Bone marrow (tissue), 2 donors: ENCODE measurements at places on chromosomes 6 and 20.

- no peak for DNase-seq
These were observed 67.2 kb downstream of the PTPN1 start for GRCh38 chr20:50577175-50578018.

DNA sequence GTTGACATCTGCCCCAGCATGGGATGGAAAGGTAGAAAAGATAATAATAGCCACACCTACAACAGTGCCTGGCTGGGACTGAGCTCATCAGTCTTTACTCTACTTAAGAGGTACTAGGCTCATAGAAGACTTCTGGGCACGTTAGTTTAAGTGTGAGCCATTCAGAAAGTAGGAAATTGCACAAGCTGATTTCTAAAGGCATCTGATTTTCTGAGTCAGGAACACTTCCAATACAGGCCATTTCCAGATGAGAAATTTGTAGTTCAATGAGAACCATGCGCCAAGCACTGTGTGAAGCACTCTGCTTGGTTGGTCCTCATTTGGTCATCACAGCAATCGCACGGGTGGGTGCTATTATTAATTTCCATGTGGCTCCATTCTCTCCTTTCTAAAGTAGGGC lies 42.3 kb downstream of the MOCS1 start:
- DNase-seq, result no peak

DNA sequence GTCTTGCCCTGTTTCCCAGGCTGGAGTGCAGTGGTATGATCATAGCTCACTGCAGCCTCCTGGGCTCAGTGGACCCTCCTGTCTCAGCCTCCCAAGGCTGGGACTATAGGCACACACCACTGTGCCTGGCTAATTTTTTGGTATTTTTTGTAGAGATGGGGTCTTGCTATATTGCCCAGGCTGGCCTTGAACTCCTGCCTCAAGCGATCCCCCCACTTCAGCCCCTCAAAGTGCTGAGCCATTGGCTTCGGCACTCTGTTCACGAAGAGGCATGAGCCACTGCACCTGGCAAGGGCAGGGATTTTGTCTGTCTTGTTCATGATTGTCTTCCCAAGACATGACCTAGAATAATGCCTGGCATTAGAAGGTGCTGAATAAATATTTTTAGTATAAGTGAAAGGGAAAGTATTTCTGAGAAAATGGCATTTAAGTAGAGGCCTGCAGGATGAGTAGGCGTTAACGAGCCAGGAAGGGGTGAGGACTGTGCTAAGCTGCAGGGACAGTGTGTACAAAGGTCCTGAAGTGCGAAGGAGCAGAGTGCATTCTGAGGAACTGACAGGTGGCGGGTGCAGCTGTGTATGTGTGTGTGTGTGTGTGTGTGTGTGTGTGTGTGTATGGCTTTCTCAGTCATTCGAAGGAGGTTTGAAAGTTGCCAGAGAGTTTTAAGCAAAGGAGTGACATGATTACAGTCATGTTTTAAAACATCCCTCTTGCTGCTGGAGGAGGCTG lies 43.0 kb downstream of the VEGFA start:
- no peak for DNase-seq

DNA sequence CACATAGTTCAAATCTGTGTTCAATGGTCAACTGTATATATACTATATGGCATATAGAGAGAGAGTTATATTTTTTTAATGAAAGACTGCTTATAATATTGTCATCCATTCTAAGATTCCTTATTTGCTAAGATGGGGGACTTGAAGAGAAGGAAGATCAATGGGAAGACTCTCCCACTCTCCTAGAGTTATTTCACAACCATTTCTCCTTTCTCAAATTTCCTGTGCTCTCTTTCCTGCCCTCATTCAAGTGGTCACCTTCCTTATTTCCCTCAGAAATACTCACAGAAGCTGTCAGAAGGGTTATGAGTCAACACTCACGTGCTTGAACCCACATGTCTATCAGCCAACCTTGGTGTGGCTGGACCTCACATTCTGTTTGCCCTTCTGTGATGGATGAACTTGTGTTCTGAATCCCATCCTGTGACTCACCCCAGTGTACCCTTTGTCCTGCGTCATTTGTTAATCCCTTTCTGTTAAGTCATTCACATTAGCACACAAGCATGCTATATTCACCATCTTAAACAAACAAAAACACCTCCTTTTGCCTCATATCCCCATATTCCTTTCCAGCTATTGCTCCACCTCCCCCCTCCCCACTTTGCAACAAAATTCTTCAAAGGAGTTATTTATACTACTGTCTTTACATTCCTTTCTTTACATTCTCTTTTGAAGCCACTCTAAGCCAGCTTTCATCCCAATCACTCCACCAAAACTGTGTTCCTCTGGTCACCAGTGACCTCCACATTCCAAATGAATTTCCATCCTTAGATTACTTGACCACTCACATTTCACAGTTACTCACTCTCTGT lies 279.3 kb upstream of the TCF21 start:
- DNase-seq, result no peak

DNA sequence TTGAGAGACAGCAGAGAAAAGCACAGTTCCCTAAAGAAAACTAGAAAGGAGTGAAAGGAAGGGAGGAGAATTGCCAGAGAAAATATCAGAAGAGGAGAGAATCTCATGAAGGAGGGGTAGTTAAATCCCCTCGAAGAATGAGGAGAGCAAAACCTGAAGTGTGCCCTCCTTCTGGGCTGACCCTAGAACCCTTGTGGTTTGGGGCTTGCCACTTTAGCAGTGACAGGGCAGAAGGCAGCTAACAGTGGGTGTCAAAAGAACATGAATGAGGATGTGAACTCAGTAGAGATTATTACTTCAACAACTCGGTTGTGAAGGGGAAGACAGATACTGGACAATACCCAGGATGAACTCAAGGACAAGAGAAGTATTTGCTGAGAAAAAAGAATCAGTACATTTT lies 73.6 kb downstream of the RALGAPA2 start:
- no peak for DNase-seq

GRCh38 chr20:41001497-41001896 lies 27.1 kb upstream of the TOP1 start:
- no peak for DNase-seq

DNA sequence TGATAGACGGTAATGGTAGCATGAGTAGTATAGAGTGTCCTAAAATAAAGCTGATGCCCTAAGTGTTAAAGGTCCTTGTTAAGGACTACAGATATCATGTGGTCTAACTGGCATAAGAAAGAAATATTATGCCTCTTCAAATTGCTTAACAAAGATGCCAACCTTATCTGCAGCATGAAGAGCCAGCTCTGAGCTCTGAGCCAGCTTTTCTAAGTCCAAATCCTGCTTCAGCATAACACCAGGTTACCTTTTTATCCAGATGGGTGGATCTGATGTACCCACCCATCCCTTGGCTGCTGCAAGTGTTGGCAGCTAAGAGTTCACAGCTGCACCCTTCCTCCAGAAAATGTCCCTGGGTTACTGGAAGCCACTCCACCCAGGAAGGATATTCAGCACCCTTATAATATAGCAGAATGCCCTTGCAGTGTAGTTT lies 83.8 kb downstream of the TENT5A start:
- DNase-seq, result no peak

GRCh38 chr20:15618110-15618509 lies 955.1 kb downstream of the KIF16B start:
- no peak for DNase-seq

DNA sequence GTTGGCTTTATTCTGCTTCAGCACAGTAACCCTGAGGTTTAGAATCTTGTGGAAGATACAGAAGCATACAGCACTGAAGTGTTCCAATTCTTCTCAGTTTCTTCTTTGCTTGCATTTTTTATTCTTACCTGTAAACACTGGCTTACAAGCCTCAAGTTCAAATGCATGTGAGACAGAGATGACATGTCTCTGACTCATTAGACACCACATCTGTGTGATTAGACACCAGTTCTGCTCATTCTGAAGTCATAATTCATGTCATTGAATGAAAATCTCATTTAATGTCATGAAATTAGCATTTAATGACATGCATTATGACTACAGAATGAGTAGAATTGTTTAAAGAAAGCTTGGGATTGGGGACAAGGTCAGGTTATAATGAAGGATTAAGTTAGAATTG lies 5.8 kb downstream of the GZF1 start:
- no peak for DNase-seq

GRCh38 chr20:19275630-19276071 lies 63.2 kb downstream of the SLC24A3 start:
- no peak for DNase-seq
